Stimulated activated CD4-positive, alpha-beta T cell treated with anti-CD3 and anti-CD28 coated beads, Interleukin-1b, Interleukin-23, amount 100 ng/mL, for 4 hours (primary cell): ENCODE measurements at places on chromosomes 12 and 14.
A peak's percentile ranks its signal among the peaks of the same experiment; 100 is the strongest.

- DNase-seq, result no peak
These were observed 62.3 kb upstream of the PTCSC3 start for GRCh38 chr14:36238666-36239363.

DNA sequence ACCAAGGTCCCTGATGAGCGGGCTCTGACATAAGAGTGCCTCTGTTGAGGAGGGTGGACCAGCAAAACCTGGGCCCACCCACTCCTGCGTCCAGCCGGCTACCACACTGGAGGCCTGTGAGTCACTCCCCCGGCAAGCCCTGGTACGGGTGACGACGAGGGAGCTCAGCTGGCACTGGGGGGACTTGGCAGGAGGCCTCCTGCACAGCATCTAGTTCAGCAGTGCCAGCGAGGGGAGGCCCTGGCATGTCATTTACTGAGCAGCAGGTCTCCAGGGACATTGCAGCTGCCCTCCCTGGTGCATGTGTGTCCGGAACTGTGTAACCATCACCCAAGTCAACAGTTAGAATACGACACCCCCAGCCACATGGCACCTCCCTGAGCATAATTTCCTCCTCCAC, 24.4 kb downstream of the CD9 start:
- no peak for DNase-seq

DNA sequence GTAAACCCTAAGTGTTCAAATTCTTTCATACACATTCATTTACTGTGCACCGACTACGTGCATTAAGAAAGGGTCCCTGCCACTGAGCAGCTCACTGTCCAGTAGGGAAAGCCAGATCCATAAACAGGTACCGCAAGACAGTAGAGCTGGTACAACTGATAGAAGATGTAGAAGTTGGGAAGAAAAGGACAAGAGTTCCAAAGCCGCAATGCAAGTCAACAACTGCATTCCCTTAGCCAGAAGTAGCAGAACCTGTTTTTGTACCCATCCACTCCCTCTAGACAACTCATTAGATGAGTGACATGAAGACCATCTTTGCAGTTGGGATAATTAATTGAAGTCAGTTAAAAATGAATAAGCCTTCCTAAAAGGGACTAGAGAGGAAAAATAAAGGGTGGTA, 1.3 kb downstream of the SENP1 start:
- DNase-seq, result no peak

DNA sequence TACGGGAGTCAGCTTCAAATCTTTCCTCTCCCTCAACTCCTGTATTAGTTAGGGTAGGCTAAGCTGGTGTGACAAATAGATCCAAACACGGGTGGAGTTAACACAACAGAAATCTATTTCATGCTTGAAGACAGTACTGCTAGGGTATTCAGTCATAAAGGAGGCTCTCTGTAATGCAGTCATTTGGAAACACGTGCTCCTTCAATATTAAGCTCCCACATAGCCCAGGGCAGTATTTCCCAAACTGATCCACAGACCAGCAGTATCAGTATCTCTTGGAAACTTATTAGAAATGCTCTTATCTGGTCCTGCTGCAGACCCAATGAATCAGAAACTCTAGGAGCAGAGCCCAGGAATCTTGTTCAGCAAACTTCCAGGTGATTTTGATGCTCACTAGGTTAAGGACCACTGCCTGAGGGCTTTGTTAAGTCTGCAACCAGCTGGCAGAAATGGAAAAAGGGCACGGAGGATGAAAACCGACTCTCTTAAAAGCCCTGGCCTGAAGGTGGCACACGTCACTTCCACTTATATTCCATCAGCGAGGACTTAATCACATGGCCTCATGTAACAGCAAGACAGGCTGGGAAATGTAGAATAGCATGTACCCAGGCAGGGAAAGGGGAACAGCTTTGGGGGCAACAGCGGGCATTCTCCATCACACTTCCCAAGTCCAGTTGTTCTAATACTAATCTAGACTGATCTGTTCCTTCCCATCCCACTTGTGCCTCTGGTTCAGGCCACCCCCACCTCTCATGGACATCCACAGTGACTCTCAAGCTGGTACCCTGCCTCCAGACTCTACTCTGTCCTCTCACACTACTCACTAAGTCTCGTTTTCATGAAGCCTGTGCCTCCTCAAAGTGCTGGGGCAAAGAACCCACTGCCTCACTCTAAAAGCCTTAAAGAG, 38.2 kb upstream of the RIC8B start:
- DNase-seq, result no peak

GRCh38 chr12:49707812-49708147, 575 bp upstream of the FMNL3 start:
- no peak for DNase-seq

DNA sequence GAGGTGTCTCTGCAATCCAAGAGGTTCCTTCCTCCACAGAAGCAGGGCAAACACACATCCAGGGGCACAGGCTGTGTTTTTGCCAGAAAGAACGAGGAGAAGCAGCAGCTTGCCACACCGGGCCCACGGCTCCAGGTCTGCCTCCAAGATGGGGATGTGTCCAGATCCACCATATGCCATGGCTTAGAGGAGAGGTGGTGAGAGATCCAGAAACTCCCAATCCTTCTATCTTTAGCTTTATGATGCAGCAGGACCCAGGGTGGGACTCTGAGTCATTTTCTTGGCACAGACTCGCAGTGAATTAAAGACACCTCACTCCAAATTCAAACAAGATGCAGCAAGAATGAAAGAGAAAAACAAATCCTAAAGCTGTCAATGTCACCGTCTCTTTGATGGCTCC, 481.4 kb upstream of the TMEM132C start:
- DNase-seq, result no peak

DNA sequence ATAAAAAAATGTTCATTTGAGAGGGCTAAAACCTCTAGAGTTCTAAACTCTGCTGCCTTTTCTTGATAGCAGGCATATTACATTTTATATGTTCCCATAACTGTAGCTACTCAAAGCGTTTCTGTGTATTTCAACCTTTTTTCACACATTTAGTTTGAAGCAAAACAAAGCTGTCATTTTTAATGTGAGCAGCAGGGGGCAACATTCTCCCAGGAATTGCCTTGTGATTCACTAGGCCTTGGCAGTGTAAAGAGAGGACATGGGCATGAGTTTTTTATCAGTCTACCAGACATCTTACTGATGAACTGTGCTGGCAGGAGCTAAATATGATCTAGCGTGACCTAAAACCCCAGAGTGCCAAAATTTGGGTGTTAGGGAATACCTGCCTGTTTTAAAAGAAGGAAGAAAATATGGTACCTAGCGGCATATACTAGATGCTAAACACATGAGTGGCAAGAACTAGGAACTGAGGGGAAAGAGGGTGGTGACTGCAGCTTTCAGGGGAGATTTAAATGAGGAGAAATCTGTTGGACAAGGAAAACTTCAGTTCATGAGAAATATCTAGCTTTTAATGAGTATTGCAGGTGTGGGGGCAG, 65.3 kb downstream of the IFT43 start:
- DNase-seq, result peak; percentile 57

GRCh38 chr14:20578784-20579502, 8.9 kb downstream of the RNASE11 start:
- DNase-seq, result no peak

DNA sequence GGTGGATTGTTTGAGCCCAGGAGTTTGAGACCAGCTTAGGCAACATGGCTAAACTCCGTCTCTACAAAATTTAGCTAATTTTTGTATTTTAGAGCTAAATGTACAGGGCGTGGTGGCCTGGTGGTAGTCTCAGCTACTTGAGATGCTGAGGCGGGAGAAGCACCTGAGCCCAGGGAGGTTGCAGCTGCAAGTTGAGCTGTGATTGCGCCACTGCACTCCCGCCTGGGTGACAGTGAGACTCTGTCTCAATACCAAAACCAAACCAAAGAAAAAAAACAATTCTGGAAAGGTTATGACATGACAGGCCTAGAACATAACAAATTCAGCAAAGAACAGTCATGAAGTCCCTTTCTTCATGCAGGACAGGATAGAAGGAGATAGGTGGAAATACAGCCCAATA, 25.7 kb downstream of the WDR89 start:
- no peak for DNase-seq

DNA sequence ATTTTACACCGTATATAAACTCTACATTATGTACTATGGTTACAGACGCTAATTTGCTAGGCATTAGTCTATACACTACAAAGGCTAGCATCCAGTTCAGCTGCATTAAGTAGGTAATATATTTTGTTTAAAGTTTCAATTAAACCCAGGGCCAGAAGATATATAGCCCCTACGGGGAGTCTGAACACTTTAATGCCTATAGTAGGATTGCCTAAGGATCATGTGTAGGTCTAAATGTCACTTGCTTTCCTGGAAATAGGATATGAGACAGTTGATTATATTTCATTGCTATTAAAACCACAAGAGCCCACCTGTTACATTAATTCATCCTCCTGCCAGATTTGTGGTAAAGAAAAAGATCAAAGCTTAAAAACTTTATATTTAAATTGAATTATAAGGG, 286.9 kb downstream of the TMTC2 start:
- no peak for DNase-seq

- no peak for DNase-seq
These were observed 279.9 kb upstream of the RGS6 start for GRCh38 chr14:71652368-71652767.

DNA sequence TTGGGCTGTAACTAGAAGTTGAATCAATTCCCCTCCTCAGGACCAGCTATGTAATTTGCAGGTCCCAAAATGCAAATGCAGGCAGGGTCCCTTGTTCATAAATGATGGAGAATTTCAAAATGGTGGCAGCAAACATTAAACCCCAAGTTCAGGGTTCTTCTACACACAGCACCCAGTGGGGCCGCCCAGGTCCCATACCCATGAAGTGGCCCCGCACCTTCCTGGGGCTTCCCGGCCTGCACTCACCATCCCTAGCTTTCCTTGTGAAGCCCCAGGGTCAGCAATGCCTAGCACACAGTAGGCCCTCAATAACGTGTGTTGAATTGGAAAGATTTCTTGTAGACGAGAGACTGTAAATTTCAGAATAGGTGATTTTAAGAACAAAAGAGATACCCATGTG, 76.0 kb downstream of the NTF3 start:
- DNase-seq, result no peak

GRCh38 chr12:90543841-90544240, 411.1 kb downstream of the CCER1 start:
- DNase-seq, result no peak

DNA sequence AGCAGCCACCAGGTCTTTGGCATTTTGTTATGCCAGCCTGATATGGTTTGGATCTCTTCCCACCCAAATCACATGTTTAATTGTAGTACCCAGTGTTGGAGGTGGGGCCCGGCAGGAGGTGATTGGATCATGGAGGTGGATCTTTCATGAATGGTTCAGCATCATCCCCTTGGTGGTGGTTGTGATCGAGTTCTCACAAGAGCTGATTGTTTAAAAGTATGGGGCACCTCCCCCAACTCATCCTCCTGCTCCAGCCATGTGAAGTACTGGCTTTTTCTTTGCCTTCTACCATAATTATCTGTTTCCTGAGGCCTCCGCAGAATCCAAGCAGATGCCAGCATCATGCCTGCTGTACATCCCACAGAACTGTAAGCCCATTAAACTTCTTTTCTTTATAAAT, 12.8 kb upstream of the PRKD1 start:
- no peak for DNase-seq

GRCh38 chr14:85198001-85198400, 331.9 kb upstream of the FLRT2 start:
- DNase-seq, result no peak

DNA sequence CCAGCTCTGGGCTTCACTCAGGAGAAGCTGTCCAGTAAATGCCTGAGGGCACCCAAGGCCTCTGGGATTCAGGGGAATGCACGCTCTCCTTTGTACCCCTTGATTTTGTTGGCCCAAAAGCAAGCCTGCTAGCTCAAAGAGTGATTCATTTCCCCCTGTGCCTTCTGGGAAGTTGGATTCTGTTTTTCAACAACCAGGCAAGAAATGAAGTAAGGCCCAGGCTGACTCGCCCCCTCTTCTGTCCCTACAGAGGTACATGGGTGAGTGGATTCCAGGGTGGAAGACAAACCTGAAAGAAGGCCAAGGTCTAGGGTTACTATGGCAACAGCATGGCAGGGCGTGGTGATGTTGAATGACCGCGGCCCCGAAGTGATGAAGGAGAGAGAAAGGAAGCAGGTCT, 9.3 kb upstream of the SERPINA5 start:
- DNase-seq, result no peak
